ENCODE measurements at places on chromosomes 6 and 20. TPM values are rescaled to one million over a fixed set of nuclear protein-coding genes. Genes with fewer than 3 reads are reported as not detected.

The NFS1 gene
- polyA plus RNA-seq, result 31.3 TPM

The HLA-DRA gene
- polyA plus RNA-seq, result 58.9 TPM

The GJA10 gene
- not detected for polyA plus RNA-seq

The ZC2HC1B gene
- polyA plus RNA-seq, result not detected

The CUTA gene
- polyA plus RNA-seq, result 211 TPM

The VEGFA gene
- 312 TPM for polyA plus RNA-seq

The SMLR1 gene
- 1.9 TPM for polyA plus RNA-seq

The TRAM2 gene
- 50.8 TPM for polyA plus RNA-seq

The RAET1L gene
- not detected for polyA plus RNA-seq

- DNase-seq, result no peak
These were observed 1.2 kb downstream of the LINC00237 start for GRCh38 chr20:21104921-21105320.

DNA sequence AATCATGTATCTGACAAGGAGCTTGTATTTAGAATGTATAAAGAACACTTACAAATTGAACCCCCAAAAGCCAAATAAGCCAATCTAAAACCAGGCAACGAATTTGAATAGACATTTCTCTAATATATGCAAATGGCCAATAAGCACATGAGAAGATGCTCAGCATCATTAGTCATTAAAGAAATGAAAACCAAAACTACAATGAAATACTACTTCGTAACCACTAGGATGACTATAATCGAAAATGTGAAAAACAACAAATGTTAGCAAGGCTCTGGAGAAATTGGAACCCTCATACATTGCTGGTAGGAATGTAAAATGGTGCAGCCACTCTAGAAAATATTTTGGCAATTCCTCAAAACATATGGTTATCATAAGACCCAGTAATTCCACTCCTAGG is 105.8 kb upstream of the TOP1 start:
- no peak for DNase-seq

GRCh38 chr6:36787210-36787609 is 52.0 kb downstream of the CPNE5 start:
- no peak for DNase-seq

DNA sequence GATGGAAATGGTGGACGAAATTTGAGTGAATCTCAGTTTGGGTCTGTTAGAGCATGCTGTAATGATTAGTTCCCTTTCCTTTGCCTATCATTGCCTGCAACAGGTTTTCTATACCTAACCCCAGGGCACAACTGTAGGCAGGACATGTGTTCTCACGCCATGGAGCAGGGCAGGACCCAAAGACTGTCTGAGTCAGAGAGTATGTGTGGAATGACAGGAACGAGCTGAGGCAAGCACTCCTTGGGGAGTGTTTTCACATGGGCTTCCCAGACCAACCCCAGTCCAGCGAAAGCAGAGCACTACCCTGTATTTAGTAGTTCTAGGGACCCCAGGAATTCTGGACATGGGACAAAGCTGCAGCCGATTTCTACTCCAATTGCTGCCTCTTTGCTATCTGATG is 234.2 kb downstream of the HACE1 start:
- DNase-seq, result no peak

DNA sequence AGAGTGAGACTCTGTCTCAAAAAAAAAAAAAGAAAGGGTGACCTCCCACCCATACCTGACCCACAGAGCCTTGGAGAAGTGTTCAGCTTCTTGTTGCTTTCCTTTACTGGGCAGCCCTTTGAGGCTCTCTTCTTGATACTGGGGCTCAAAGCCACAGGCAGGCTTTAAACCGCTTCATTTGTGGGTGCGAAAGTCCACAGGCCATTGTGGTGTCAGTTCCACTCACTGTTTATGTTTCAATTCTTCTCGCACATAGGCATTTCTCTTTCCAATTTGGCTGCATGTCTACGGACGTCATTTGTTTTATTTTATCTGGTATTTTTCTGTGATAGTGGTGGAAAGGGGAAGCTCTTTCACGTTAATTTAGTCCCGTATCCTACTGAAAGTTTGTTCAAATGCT is 34.6 kb downstream of the PPARD start:
- DNase-seq, result no peak

DNA sequence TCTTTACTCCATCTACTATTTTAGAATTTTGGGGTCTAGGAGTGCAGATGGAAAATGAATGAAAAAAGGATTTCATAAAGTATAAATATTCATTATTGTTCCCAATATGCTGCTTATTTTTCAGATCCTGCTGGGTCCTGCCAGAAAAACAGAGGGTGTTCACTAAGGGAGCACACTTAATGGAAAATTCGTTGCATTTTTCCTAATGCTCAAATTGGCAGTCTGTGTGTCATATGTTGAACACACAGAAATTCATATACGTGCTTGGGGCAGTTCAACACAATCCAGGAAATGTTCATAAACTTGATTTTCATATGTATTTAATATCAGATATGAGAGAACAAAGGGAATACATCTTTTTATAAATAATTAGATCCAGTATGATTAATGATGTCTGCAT is 1019.4 kb downstream of the EPHA7 start:
- no peak for DNase-seq

GRCh38 chr6:159935633-159936032 is 33.2 kb upstream of the IGF2R start:
- no peak for DNase-seq

- DNase-seq, result no peak
These were observed 24.6 kb upstream of the CCDC167 start for GRCh38 chr6:37524025-37524969.

- no peak for DNase-seq
These were observed 22.2 kb downstream of the TNXB start for GRCh38 chr6:32086661-32087573.

DNA sequence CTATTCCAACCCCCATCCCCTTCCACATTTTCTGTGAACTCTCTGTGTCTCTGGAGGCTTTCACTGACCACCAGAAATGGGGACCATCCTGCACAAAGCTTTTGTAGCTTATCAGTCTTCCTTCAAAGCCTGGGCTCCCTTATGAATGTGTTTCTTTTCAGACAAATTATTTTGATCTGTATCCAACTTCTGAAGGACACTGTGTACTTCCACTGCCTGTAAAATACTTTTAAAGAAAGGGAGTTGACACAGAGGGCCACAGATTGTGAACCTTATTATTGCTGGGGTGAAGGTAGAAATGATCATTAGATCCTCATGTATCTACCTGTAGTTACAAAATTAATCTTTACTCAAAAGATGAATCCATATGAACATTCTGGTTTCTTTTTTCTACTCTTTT is 135.6 kb downstream of the CARMIL1 start:
- no peak for DNase-seq

- no peak for DNase-seq
These were observed 642.0 kb upstream of the CHD6 start for GRCh38 chr20:42260184-42260583.

- DNase-seq, result peak; percentile 10
These were observed 383.8 kb downstream of the TFAP2A start for GRCh38 chr6:10030942-10031537.

GRCh38 chr6:42104095-42104803 is 38.2 kb downstream of the C6orf132 start:
- peak; percentile 67 for DNase-seq

- DNase-seq, result no peak
These were observed 11.3 kb upstream of the RBM24 start for GRCh38 chr6:17269840-17270239.

DNA sequence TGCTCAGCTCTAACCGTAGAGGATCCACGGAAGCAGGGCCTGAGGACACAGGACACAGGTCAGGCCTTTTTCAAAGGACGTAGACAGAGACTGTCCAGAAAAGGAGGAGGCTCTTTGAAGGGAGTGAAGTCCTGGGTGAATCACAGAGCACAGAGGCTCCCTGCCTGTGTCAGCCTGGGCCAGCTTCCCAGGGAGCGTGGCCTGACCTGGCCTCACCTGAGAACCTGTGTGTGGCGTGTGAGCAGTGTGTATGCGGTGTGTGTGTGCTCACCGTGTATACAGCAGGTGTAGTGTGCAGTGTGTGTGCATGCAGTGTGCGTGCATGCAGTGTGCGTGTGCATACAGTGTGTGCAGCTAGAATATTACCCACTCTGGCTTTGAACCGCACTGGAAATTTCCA is 56.0 kb upstream of the FNDC1 start:
- DNase-seq, result no peak

- no peak for DNase-seq
These were observed 606 bp downstream of the ID4 start for GRCh38 chr6:19837511-19838441.

- no peak for DNase-seq
These were observed 18.5 kb downstream of the CST4 start for GRCh38 chr20:23670361-23670760.

- no peak for DNase-seq
These were observed 18.3 kb downstream of the SRC start for GRCh38 chr20:37364013-37364926.

- no peak for DNase-seq
These were observed 90.0 kb downstream of the PERP start for GRCh38 chr6:138017166-138017757.

GRCh38 chr6:111857674-111858337 is 15.4 kb downstream of the FYN start:
- DNase-seq, result no peak

All from left kidney (tissue), 8 donors.